ENCODE measurements at places on chromosomes 3 and 15.

- DNase-seq = no peak
Measured at GRCh38 chr15:95106801-95107200, 875.4 kb downstream of the MCTP2 start.

DNA sequence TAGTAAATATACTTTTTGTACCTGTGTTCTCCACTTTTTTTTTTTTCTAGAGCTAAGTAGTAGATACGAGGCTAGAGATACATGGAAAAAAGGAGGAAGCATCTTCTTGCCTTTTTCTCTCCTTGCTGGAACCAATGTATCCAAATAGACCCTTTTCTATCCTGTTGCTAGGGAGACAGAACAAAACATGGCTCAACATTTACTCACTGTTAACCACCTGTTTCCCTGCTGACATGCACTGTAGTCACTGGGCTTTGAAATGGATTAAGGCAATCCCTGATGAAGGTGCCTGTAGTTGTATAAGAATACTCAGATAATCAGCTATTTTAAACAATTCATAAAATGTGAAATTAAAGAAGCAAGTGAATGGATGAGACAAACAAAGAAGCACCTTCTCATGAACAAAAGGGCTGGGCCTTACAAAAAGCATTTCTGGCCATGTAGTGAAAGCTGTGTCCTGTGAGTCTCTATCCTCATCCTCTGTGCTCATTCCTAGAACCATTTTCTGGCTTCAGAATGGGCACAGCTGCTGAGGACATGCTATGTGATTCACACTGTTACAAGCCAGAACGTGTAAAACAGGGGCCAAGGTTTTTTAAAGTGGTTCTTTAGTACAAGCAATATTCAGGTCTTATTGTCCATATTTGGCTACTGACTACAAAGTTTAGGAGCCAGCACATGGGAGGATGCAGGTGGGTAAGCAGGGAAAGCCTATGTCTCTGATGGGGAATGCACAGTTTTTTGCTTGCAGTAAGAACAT, 100.4 kb upstream of the NDN start:
- DNase-seq = no peak

- DNase-seq = no peak
Measured at GRCh38 chr3:197949191-197949777, 706 bp upstream of the RPL35A start.

DNA sequence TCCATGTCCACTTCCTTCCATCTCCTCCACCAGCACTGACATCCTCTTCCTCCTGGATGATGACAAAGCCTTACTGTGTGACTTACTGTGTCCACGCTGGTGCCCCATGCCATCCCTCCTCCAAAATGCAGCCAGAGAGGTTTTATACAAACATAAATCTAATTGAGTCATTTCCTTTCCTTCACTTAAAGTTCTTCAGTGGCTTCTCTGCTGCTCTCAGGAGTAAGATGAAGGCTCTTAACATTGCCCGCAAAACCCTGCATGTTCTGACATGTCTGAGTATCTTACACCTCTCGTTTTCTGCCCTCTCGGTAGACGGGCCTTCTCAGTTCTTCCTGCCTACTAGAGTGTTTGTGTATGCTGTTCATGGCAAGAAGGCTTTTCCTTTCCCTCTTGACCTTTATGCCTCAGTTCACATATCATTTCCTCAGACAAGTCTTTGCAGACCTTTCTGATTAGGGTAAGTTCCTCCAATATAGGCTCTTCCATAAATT, 175.5 kb downstream of the CFAP20DC start:
- DNase-seq = no peak
